ENCODE measurements at places on chromosomes 12 and 14.

DNA sequence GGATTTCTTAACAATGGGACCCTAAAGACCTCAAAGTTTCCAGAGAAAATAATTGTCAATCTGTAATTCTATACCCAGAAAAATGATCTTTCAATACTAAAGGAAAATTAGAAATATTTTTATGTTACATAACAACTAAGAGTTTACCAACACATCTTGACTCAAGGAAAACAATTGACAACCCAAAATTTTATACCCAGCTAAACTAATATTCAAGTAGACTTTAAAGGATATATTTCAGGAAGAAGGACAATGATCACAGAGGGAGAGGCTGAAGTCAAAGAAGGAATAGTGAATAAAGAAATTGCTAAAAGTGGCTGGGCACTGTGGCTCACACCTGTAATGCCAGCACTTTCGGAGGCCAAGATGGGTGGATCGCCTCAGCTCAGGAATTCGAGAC, 12.6 kb upstream of the PLD4 start:
- DNase-seq: no peak

GRCh38 chr12:110917961-110918360, 2.4 kb downstream of the MYL2 start:
- DNase-seq: no peak

DNA sequence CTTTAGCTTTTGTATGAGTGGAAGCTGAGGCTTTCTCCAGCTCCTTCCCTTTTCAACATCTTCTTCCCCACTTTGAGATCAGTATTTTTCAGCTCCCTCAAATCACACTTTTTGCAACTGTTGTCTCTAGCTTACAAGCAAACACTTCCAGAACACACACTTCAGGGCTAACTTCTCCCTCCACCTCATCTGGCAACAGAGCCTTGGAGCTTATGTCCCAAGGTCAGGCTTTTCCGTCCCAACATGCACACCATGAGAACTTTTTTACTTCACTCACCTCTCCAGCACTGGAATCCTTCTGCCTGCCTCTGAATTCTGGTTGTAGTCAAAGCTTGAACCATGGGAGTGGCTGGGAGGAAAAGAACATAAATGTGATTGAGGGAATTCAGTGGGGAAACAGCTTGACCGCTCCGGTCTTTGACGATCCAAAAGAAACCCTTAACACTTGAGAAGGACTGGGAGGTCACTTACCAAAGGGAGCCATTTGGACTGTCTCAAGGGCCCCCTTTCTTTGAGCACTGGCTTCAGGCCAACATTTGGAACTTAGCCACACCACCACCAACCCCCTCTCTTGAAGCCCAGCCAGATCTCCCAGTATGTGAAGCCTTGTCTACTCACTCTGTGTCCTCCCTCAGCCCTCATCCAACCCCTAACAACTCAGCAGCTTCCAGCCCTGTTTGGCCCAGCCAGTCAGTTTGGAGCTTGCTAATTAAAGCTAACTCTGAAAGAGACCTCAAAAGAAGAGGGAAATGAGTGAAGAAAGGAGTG, 3.9 kb upstream of the BLOC1S1 start:
- no peak for DNase-seq

GRCh38 chr12:8950221-8950527, 729 bp upstream of the M6PR start:
- no peak for DNase-seq

DNA sequence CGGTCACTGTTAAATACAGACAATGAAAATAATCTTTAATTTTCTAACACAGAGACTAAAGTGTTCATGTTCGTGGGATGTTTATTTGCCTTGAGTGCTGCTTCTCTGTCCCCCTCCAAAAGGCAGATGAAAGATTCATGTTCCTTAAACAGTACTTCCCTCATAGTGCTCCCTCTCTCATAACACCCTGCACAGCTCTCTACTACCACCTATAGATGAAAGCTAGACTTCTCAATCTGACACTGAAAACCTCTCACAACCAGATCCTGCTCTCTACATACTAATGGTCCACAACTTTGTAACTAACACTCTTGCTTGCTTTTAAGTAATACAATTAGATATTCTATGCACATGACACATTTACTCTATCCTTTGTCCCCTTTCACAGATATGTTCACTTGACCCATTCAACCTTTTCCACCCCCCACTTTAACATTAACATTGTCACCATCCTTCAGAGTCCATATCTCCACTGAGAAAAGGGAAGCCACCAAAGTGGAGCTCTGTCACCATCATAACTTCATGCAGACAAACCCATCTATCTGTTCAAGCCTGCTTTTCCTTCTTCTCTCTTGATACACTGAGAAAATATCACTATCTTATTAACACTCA, 266.4 kb upstream of the USP15 start:
- no peak for DNase-seq

DNA sequence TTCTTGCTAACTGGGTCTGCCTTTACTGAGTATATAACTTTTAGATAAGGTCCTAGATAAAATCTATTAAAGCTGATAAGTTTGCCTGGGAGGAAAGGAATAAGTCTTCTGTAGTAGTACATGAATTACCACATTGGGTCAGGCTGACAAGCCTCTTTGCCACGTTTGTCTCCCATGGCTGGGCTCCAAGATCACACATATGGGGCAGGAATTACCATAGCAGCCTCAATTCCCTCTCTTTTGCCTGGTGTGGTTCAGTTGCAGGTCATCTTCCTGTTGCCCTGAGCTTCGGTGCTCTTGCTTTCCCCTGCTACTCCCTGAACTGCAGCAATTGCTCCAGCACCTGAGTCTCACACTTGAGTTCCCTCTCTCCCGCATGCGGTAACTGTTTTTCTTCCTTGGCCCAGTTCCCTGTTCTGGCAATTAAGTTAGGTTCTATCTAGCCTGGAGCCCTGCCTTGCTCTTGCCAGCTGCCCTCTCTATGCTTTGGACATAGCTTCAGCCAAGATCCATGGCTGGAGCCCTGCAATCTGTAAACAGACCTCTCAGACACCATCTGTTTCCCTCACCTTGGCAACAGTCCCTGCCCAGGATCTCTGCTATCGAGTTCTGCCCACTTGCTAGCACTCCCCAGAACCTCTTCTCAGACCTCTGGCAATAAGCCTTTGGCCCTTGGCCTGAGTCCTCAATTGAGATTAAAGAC, 5.8 kb upstream of the GLT8D2 start:
- DNase-seq: no peak

Measured in tibial nerve (tissue), 4 donors.